HAP-1 (cell line): ENCODE measurements at places on chromosomes 12 and 14.

GRCh38 chr14:90604356-90604755 is 207.5 kb downstream of the CALM1 start:
- DNase-seq: peak; percentile 91

GRCh38 chr12:42583016-42583415 is 6.5 kb downstream of the PRICKLE1 start:
- DNase-seq: no peak

- DNase-seq: no peak
Observed at GRCh38 chr12:90979951-90980350, 24.8 kb downstream of the EPYC start.

- DNase-seq: no peak
Observed at GRCh38 chr12:52191841-52192791, at the start of gene KRT80. Gene KRT80, minus strand, starts transcription at chr12:52192014. Its CDS starts 112 bp downstream, at chr12:52191902.
